ENCODE measurements at places on chromosomes 12 and 14. TPM values are rescaled to one million over a fixed set of nuclear protein-coding genes. Genes with fewer than 3 reads are reported as not detected.
A peak's percentile ranks its signal among the peaks of the same experiment; 100 is the strongest.

- H3K4me1 ChIP-seq: no peaks in the 10 kb centered on the region
- peak overlapping the region; percentile 78 for H3K4me3 ChIP-seq
- peak; percentile 59 for DNase-seq
- H3K27ac ChIP-seq: peak overlapping the region; percentile 41
Measured at GRCh38 chr14:102516531-102517391, 7.2 kb upstream of the ANKRD9 start.

Gene BCL7A
- 11.1 TPM for total RNA-seq

- DNase-seq: peak; percentile 70
- H3K27me3 ChIP-seq: no peaks in the 10 kb centered on the region
- peaks cover 26% of the 10 kb centered on the region for H3K4me1 ChIP-seq
- no peak overlapping the region for H3K4me3 ChIP-seq
- H3K27ac ChIP-seq: no peak overlapping the region
Measured at GRCh38 chr12:106841510-106842302, 67.2 kb downstream of the RIC8B start.

Gene SLC35E3
- 5.2 TPM for total RNA-seq

Gene REP15
- 1.1 TPM for total RNA-seq

Gene TGM1
- 3.6 TPM for total RNA-seq

Gene IL26
- not detected for total RNA-seq

DNA sequence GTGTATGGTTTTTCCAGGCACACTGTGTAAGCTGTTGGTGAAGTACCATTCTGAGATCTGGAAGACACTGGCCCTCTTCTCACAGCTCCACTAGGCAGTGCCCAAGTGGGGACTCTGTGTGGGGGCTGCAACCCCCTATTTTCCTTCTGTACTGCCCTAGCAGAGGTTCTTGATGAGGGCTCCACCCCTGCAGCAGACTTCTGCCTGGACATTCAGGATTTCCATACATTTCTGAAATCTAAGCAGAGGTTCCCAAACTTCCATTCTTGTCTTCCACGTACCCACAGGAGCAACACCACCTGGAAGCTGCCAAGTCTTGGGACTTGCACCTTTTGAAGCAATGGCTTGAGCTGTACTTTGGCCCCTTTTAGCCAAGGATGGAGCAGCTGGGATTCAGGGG is 85.2 kb upstream of the PRMT8 start:
- H3K36me3 ChIP-seq: no peaks in the 10 kb centered on the region
- H3K27ac ChIP-seq: no peak overlapping the region
- no peak for DNase-seq
- H3K27me3 ChIP-seq: no peaks in the 10 kb centered on the region

DNA sequence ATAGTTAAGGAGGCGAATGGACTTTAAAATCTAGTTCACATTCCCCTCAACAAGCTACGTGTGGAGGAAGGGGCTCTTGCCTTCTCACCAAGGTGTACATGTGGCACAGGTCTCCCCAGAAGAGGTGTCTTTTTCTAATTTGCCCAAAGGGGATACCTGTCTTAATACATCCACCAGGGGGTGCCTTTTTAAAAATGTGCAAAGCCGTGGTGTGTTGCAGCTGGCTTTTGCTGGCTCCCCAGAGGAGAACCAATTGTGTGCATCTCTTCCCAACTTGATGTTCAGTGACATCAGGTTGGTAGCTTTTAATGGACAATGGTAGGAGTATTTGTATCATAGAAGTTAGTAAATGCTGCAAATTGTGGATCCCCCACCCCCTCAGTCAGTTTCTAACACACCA is 33.8 kb downstream of the CREBL2 start:
- no peaks in the 10 kb centered on the region for H3K4me1 ChIP-seq
- H3K4me3 ChIP-seq: no peak overlapping the region
- no peaks in the 10 kb centered on the region for H3K27me3 ChIP-seq
- no peaks in the 10 kb centered on the region for H3K36me3 ChIP-seq
- no peak for DNase-seq

DNA sequence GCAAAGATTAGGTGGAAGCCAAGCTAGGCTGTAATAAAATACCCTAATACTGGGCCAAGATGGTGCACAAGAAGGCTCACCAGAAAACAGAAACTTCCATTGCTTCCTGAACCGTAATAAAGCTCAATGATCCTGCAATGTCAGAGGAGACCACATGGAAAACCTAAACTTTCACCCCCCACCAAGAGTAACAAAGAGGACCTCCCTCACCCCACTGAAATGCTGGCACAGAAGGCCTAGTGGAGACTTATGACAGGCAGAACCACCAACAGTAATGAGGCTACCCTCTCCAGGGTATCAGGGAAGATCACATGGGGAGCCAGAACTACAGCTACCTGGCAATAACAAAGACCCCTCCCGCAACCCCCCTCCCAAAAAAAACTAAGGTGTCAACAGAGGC is 43.1 kb downstream of the CEP83 start:
- no peaks in the 10 kb centered on the region for H3K27me3 ChIP-seq
- no peak overlapping the region for H3K4me3 ChIP-seq
- no peaks in the 10 kb centered on the region for H3K4me1 ChIP-seq
- no peaks in the 10 kb centered on the region for H3K36me3 ChIP-seq
- no peak overlapping the region for H3K27ac ChIP-seq
- DNase-seq: no peak

DNA sequence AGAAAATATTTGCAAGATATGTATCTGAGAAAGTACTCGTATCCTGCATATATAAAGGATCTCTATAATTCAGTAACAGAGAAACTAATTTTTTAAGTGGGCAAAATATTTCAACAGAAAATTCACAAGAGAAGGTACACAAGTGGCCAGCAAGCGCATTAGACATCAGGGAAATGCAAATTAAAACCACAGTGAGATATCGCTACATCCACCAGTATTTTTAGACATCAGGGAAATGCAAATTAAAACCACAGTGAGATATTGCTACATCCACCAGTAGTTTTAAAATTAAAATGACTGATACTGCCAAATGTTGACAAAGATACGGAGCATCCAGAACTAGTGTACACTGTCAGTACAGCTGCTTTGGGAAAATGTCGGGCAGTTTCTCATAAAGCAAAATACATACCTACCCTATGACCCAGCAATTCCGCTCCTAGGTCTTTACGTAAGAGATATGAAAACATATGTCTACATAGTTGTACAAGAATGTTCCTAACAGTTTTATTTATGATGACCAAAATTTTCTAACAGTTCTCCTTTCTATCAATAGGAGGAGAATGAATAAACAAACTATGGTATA is 2.8 kb upstream of the KCNK13 start:
- no peak overlapping the region for H3K4me3 ChIP-seq
- H3K36me3 ChIP-seq: no peaks in the 10 kb centered on the region
- DNase-seq: no peak

DNA sequence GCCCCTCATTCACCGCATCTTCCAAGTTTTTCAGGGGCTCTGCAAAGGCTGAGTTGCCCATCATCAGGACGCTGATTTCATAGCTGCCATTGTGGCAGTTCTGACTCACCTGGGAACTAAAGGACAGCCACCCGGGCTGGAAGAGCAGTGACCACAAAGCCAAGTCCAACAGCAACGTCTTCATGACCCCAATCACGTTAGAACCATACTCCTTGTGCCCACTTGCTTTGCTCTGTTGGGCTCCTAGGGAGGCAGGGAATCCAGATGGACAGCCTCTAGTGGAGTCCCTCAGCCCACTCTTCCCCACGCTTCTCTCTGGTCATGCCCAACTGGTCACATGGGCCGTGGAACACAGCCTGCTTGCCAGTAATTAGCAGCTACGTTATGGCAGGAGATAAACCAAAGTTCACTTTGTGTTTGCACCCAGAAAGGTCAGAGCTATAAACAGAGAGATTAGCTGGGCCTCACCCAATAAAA is at the start of gene GUCY2C:
TSS of gene GUCY2C (minus strand) at position 335 of the 477 bp plus-strand sequence. CDS start at position 184, 151 bp downstream.
- H3K27me3 ChIP-seq: no peaks in the 10 kb centered on the region
- H3K27ac ChIP-seq: no peak within 1 kb of the TSS
- no peak for DNase-seq
- H3K36me3 ChIP-seq: no peaks in the 10 kb centered on the region

GRCh38 chr12:71440763-71441748 is 1.5 kb downstream of the LGR5 start:
- H3K4me3 ChIP-seq: peak overlapping the region; percentile 55
- no peak overlapping the region for H3K27ac ChIP-seq
- H3K36me3 ChIP-seq: no peaks in the 10 kb centered on the region
- no peaks in the 10 kb centered on the region for H3K27me3 ChIP-seq

Gene KRT2
- total RNA-seq: not detected

Gene ZDHHC22
- 1.7 TPM for total RNA-seq

- no peaks in the 10 kb centered on the region for H3K27me3 ChIP-seq
- no peak overlapping the region for H3K4me3 ChIP-seq
- no peak overlapping the region for H3K27ac ChIP-seq
- DNase-seq: no peak
- H3K36me3 ChIP-seq: no peaks in the 10 kb centered on the region
Measured at GRCh38 chr14:54435500-54435981, 5.6 kb downstream of the CNIH1 start.

Gene TSPAN8
- 4.7 TPM for total RNA-seq

DNA sequence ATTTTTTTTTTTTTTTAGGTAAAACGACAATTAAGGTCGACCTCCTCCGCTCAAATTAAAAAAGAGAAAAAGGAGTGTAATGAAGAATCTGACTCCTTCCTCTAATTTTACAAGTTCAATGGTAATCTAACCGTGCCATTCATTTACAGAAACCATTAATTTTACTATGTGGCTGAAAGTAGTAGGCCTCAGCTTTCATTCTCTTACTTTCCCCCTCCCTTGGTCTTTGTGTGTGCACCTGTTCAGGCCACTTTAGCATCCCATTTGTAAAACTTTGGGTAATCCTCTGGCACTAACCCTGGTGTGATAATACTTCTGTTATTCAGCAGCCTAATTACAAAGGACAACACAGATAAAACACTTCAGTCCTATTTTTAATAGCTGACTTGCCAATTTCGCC is 128.1 kb downstream of the ASCL1 start:
- no peak overlapping the region for H3K4me3 ChIP-seq
- no peaks in the 10 kb centered on the region for H3K36me3 ChIP-seq

- no peaks in the 10 kb centered on the region for H3K36me3 ChIP-seq
- H3K27ac ChIP-seq: no peak overlapping the region
- H3K27me3 ChIP-seq: no peaks in the 10 kb centered on the region
- peaks cover 3% of the 10 kb centered on the region for H3K4me1 ChIP-seq
- H3K4me3 ChIP-seq: no peak overlapping the region
Measured at GRCh38 chr14:22994762-22995275, 12.5 kb upstream of the AJUBA start.

GRCh38 chr12:56878010-56878339 is 56.2 kb downstream of the SDR9C7 start:
- no peak overlapping the region for H3K27ac ChIP-seq
- H3K36me3 ChIP-seq: no peaks in the 10 kb centered on the region
- H3K4me3 ChIP-seq: no peak overlapping the region
- H3K27me3 ChIP-seq: no peaks in the 10 kb centered on the region

GRCh38 chr14:58808828-58809227 is 171.1 kb downstream of the DACT1 start:
- H3K27ac ChIP-seq: no peak overlapping the region
- no peaks in the 10 kb centered on the region for H3K27me3 ChIP-seq
- no peaks in the 10 kb centered on the region for H3K4me1 ChIP-seq
- peak; percentile 34 for DNase-seq

Gene FIGNL2
- total RNA-seq: 2.1 TPM

- H3K36me3 ChIP-seq: no peaks in the 10 kb centered on the region
- no peak overlapping the region for H3K27ac ChIP-seq
- no peak overlapping the region for H3K4me3 ChIP-seq
- no peak for DNase-seq
Measured at GRCh38 chr12:7304456-7304855, 584 bp downstream of the ACSM4 start.

DNA sequence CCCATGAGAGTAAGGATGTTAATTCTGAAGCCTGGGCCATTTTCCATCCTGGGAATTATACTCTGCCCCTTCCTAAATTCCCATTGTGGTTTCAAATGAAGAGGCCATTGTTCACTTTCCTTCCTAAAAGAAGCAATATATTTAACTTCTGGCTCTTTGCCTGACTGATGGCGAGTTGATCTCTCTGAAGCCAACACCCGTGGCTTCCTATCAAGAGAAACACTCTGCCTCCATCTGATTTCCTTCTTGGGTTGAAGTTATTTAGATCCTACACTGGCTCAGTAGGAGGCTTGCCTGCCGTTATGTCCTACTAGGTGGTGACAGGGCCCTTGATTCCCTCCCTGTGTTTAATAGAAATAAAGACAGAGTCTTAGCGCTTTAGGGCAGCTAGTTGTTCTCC is 97.4 kb downstream of the PRKCH start:
- H3K4me1 ChIP-seq: no peaks in the 10 kb centered on the region
- DNase-seq: no peak
- H3K27me3 ChIP-seq: no peaks in the 10 kb centered on the region
- H3K27ac ChIP-seq: no peak overlapping the region

DNA sequence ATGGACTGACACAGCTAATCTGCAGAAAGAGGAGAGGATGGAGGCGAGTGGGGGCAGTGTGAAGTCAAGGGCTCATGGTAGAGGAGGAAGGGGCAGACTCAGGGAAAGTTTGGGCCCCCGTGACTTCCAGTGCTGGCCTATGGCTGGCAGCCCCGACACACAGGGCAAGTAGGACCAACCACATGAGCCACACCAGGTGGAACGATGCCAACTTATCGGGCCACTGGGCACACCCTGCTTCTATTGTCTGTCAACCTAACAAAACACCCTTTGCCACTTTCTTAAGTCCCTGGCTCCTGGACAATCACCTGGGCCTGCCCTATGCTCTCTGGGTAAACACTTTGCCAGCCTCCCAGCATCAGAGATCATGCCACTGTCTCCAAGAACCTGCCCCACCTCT is 65.2 kb upstream of the PSMC1 start:
- H3K4me3 ChIP-seq: no peak overlapping the region
- no peaks in the 10 kb centered on the region for H3K27me3 ChIP-seq

- DNase-seq: no peak
- H3K36me3 ChIP-seq: no peaks in the 10 kb centered on the region
- H3K27me3 ChIP-seq: no peaks in the 10 kb centered on the region
- no peak overlapping the region for H3K27ac ChIP-seq
Measured at GRCh38 chr14:99576761-99577705, 27.0 kb downstream of the CCDC85C start.

- no peaks in the 10 kb centered on the region for H3K27me3 ChIP-seq
- H3K36me3 ChIP-seq: no peaks in the 10 kb centered on the region
- no peak overlapping the region for H3K27ac ChIP-seq
- H3K4me3 ChIP-seq: no peak overlapping the region
- DNase-seq: no peak
Measured at GRCh38 chr12:111692575-111693210, 6.8 kb downstream of the ACAD10 start.

Gene VDR
- 2.9 TPM for total RNA-seq

DNA sequence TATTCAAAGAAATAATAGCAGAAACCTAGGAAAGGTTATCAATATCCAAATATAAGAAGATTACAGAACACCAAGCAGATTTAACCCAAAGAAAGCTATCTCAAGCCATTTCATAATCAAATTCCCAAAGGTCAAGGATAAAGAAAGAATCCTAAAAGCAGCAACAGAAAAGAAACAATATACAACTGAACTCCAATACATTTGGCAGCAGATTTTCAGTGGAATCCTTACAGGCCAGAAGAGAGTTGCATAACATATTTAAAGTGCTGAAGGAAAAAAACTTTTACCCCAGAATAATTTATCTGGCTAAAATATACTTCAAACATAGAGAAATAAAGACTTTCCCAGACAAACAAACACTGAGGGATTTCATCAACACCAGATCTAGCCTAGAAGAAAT is 54.3 kb downstream of the DENND5B start:
- H3K36me3 ChIP-seq: no peaks in the 10 kb centered on the region
- H3K4me1 ChIP-seq: no peaks in the 10 kb centered on the region
- H3K27ac ChIP-seq: no peak overlapping the region
- no peak overlapping the region for H3K4me3 ChIP-seq
